ENCODE measurements at places on chromosomes 7 and 10. TPM values are rescaled to one million over a fixed set of nuclear protein-coding genes. Genes with fewer than 3 reads are reported as not detected.

The KIN gene
- 10.6 TPM for total RNA-seq

The ZNF425 gene
- total RNA-seq: 0.64 TPM

The KDM7A gene
- 16.4 TPM for total RNA-seq

The NKX1-2 gene
- total RNA-seq: not detected

The RELN gene
- total RNA-seq: 1.8 TPM

The TMEM270 gene
- total RNA-seq: not detected

The VGF gene
- total RNA-seq: 0.22 TPM

The KCNMA1 gene
- total RNA-seq: 20.6 TPM

The PRXL2A gene
- 500 TPM for total RNA-seq

The ENO4 gene
- 0.45 TPM for total RNA-seq

The MEOX2 gene
- total RNA-seq: 22.1 TPM

The GPR37 gene
- not detected for total RNA-seq

The HECW1 gene
- 2.6 TPM for total RNA-seq

The AHR gene
- 89.3 TPM for total RNA-seq

The TACC2 gene
- total RNA-seq: 31.0 TPM

The MAPK8 gene
- 30.3 TPM for total RNA-seq

The LRRTM3 gene
- not detected for total RNA-seq

The ANKRD26 gene
- 4.1 TPM for total RNA-seq

The PRR15 gene
- total RNA-seq: 3.1 TPM

The FKBP6 gene
- not detected for total RNA-seq

The ELFN1 gene
- 3.7 TPM for total RNA-seq

The RPEL1 gene
- total RNA-seq: not detected

The FZD8 gene
- total RNA-seq: 13.0 TPM

The ITGB8 gene
- 6.1 TPM for total RNA-seq

The CDC14C gene
- not detected for total RNA-seq

The EMX2 gene
- 2.4 TPM for total RNA-seq

The PTPRN2 gene
- 2.6 TPM for total RNA-seq

The TAS2R41 gene
- not detected for total RNA-seq

The EVX1 gene
- total RNA-seq: 0.13 TPM

The GPR15LG gene
- total RNA-seq: not detected

The CLEC5A gene
- total RNA-seq: 2.6 TPM

The OR2AE1 gene
- not detected for total RNA-seq

The ZNF117 gene
- total RNA-seq: 58.1 TPM

The EPHA1 gene
- total RNA-seq: 0.22 TPM

The CNPY1 gene
- not detected for total RNA-seq

The ATRNL1 gene
- 0.74 TPM for total RNA-seq

The MSS51 gene
- total RNA-seq: 1.6 TPM

The NFKB2 gene
- 43.0 TPM for total RNA-seq

The STEAP1B gene
- total RNA-seq: 2.6 TPM

The FANK1 gene
- 0.42 TPM for total RNA-seq

The WNT8B gene
- not detected for total RNA-seq

The LIPN gene
- total RNA-seq: 0.74 TPM

The CLRN3 gene
- 0.29 TPM for total RNA-seq

The TACR2 gene
- total RNA-seq: 0.61 TPM

The OGA gene
- total RNA-seq: 92.7 TPM

The GPR26 gene
- not detected for total RNA-seq

The NAPEPLD gene
- 4.6 TPM for total RNA-seq

The MBL2 gene
- total RNA-seq: not detected

The FEZF1 gene
- total RNA-seq: not detected

The CTAGE4 gene
- 0.58 TPM for total RNA-seq

The OR13A1 gene
- not detected for total RNA-seq

The CALHM3 gene
- total RNA-seq: not detected

The SLC18A3 gene
- not detected for total RNA-seq

The HOXA5 gene
- 15.3 TPM for total RNA-seq

The LRGUK gene
- total RNA-seq: 0.87 TPM

The CTAGE8 gene
- 0.71 TPM for total RNA-seq

The NKX6-2 gene
- total RNA-seq: not detected

The HPS6 gene
- total RNA-seq: 15.7 TPM

Data from mesenteric fat pad (tissue), 1 donor.